Stimulated activated CD8-positive, alpha-beta memory T cell treated with anti-CD3 and anti-CD28 coated beads, Interleukin-7, amount 100 ng/mL, for 1 hour (primary cell): ENCODE measurements at places on chromosomes 5 and 9.

DNA sequence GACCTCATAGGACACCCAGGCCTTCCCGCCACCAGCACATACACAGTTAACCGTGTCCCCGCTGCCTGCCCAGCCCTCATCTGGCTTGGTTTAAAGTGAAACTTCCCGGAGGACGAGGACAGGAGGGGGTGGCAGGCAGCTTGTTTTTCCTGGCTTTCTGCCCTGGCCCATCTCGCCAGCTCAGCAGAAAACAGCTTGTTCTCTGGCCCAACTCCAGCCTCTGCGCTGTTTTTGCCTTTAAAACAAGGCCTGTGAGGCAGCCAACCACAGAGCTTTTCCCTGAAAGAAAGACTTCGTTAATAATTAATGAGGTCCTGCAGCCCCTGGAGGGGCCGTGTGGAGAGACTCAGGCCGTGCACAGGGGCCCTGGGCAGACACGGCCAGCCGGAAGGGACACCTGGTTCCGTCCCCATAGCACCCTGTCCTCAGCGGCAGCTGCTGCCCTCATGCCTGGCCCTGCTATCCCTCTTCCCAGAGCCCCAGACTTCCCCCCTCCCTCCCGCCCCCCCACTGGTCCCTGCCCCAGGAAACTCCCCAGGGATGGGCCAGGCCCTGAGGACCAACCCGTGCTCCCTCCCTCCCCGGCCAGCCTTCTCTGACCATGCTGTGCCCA is 108.7 kb downstream of the RXRA start:
- DNase-seq: no peak

- no peak for DNase-seq
These were observed 12.4 kb downstream of the IPPK start for GRCh38 chr9:92657296-92658094.

DNA sequence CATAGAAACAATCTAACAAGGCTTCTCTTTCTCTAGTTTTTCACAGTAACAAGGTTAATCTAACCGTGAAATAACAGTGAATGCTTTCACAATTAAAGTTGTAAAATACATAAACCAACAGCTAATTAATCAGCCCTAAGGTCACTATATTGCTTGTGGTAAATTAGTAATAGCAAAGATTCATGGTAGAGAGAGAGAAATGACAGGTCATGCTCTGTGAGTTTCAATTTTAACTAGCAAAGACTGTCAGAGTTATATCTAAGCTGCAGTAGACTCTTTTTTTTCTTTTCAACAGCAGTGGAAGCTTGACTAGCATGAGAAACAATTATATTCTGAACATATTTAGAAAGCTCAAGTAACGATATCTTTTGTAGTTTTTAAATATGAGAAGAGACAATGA is 1068.0 kb downstream of the MAT2B start:
- no peak for DNase-seq

DNA sequence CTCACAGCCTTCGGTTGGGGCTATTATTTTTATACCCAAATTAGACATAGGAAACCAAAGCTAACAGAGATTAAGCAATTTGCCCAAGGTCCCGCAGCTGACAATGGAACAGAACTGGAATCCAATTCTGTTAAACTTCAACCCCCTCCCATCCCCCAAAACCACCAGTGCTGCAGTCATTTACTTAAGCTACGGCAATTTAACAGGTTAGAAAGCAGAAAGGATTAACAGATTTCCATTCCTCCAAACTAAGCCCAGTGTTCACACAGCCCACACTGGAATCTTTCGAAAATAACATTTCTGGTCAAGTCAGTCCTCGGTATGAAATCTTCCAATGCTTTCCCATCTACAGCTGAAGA is 1023.1 kb upstream of the DMAC1 start:
- no peak for DNase-seq

DNA sequence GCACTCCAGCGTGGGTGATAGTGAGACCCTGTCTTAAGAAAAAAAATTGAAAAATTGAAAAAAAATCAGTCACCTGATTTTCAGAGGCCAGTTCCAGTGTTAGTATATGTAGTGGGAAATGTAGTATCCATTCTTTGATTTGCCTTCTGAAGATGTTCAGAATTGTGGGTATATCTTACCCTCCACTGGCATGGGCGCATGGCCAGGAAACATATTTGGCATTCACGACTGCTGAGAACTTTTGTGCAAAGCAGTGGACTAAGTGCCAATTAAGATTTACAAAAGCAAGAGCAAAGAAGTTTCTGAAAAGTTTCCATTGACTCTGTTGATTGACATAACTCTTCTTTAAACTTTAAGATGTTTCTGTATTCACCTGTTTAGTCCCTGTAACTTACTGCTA is 2.4 kb downstream of the CAVIN4 start:
- DNase-seq: no peak

DNA sequence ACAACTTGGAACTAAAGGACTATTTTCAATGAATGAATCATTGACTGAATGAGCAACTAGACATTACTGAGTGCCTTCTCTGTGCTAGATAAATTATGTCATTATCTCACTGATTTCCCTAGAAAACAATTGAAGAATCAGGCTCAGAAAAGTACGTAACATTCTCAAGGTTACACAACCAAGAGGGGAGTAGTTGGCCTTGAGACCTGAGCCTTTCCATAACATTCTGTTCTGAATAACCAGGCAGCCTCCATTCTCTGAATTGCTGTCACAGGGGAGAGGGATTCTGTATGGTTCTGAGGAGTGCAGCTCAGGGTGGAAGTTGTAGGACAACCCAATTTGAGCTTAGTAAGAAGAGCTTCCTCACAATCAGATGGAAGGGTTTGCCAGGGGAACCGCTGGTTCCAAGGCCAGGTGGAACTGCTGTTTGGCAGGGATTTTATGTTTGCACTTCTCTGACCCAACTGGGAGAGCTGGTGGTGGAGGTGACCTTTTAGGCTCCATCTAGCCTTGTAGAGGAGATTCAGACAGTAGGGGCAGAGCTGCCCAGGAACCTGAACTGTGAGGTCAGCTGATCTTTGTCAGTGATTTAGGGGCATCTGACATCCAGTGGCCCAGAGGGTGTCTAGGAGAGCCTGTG is 16.3 kb downstream of the POLR1E start:
- DNase-seq: no peak

DNA sequence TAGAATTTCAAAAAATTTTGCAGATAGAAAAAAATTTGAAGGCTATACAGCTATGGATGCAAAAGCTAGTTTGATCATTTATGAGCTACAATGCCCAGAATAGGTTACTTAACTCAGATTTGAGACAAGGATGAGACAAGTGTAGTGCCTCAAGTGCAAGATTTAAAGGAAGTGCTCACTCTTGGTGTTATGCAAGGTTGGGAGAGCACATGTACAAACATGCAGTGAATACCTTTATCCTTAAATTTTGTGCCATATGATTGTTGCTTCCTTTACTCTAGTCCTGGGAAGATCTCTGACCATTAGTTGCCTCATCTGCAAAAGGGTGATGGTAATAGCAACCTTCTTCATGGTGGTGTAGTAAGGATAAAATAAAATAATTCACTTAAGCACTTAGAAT is 31.7 kb upstream of the PPP2R2B start:
- no peak for DNase-seq

GRCh38 chr5:72511366-72511765 is 4.2 kb upstream of the ZNF366 start:
- no peak for DNase-seq

DNA sequence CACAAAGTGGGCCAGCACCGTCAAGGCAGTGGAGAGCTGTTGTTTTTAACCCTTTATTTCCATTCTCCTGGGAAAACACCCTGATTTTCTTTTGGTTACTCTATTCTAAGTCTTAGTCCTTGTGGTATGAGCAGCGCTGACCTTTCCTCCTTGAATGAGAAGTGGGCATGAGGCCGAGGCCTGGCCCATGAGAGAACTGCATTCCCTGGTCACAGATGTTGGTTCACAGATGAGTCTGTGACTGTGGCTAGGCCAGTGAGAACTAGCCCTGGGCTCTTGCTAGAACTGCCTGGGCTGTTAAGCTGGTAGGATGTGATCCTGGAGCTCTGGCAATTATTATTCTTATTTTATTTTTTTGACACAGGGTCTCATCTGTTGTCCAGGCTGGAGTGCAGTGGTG is 71.7 kb upstream of the KLF9 start:
- DNase-seq: no peak

DNA sequence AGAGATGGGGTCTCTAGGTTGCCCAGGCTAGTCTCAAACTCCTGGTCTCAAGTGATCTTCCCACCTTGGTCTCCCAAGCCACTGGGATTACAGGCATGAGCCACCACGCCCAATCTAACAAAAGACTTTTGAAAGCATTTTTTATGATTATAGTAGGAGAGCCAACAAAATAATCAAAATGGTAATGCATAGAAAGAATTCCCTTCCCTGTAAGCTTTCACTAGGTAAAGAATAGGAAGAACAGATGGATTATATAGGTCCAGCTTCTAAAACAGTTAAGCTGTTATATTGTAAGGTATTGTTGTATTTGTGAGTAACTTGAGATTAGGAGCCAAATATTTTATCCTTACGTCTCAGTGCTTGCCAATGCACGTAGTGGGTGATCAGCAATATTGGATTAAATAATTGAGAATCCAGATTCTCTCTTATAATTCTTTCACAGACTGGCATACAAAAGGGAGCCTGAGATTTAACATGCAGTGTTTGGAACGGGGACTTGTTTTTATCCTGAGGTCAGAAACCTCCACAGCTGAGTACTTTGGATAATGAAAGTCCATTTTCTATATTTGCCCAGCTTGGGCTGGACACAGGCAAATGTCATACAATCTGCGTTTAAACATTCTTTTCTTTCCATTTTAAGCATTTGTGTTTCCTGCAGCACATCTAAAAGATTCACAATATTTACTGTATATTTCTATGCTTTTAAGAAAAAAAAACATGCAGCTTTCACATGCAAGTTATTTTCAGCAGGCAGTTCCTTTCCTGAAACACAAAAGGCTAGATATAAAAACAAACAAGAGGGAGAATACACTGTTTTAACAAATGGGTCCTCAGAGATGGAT is 238.4 kb downstream of the ARRDC3 start:
- DNase-seq: no peak

- DNase-seq: no peak
These were observed 162.0 kb upstream of the SNX2 start for GRCh38 chr5:122612901-122613300.

GRCh38 chr5:134091626-134092121 is 22.8 kb upstream of the TCF7 start:
- no peak for DNase-seq

DNA sequence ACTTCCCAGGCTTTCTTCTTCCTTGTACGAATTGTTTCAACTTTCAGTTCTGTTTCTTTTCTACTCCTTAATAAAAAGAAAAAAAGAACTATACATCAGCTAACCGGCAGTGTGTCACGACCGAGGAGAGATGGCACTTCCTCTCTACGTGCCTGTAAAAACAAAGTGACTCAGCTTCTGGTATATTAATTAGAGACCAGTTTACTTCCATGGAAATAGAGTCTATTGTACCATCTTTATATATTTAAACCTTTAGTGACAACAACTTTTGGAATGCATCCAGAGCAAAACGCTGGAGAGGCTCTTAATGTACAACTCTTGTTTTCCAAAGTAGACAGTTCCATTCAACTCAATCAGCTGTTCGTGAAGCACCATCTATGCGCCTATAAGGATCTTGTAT is 94.5 kb upstream of the LIFR start:
- DNase-seq: no peak

GRCh38 chr5:53249529-53250200 is 140.1 kb upstream of the MOCS2 start:
- DNase-seq: no peak

GRCh38 chr9:7164440-7165330 is 406.9 kb downstream of the KDM4C start:
- no peak for DNase-seq

GRCh38 chr9:123237220-123237619 is 31.2 kb downstream of the STRBP start:
- no peak for DNase-seq

DNA sequence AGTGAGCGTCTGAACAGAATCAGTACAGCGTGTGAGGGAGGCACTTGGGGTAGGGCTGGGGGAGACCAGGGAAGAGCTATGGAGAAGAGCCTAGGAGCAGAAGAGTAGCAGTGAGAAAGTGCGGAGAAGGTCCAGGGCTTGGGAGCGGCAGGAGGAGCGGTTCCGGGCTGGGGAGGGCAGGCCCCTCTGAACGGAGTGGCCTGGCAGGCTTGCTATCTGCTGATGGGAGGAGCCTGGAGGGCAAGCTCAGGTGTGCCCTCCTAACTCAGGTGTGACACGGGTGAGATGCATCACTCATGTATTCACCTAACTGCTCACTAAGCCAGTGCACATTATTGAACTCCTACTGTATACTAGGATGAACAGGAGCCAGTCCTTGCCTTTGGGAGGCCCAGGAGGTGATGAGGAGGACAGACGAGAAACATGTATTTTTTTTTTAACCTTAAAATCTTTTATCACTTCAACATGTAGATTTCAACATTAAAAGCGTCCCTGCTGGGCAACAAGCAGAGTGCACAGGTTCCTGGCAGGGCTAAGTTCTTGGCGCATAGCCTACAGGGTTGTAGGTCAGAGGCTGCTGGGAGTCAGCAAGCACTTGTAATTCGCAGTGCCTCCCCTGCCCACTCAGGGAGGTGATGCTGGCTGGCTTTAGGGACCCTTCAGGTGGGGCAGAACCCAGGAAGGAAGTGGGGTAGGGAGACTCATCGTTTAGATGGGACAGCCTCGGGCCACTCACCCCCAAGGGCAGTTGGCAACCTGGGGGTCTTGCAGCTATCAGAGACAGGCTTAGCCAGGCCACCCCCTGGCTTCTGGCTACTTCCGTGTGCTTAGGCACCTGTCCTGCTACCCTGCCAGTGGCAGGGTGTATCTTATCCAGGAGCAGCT is 55.5 kb downstream of the TMOD1 start:
- no peak for DNase-seq

DNA sequence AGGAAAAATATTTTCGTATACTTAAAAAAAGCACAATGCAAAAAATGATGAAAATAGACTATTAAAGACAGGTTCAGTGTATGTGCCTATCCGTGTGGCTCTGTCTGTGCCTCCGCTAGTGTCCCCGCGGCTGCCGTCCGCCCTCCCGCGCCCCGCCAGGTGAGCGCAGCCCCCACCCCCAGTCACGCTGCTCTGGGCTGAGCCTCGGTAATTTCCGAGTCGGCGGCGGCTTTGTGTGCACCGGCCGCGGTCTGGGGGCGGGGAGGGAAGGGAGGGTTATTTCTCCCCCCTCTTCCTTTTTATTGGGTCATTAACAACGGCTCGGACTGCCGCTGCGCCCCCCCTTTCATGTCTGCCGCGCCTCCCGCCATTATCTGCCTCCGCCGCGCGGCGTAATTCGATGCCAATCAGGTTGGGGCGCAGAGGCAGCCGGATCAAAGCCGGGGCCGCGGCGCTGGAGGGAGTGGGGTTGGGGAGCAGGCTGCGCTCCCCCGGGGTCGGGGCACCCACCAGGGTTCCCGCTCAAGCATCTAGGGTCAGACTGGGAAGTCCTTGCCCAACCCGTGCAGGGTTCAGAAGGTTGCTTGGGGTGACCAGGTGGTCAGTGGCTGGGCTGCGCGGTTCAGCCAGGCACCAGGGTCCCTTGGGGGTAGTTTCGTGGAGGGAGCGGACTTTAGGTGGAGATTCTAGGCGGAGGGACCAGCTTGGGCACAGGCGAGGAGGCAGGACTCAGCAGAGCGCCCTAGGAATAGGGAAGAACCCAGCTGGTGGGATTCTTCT is 39.5 kb upstream of the PSD2 start:
- DNase-seq: no peak

- DNase-seq: no peak
These were observed 26.8 kb upstream of the GRHPR start for GRCh38 chr9:37395663-37396062.
